Effector CD4-positive, alpha-beta T cell (primary cell): ENCODE measurements at places on chromosomes 3 and 15.

DNA sequence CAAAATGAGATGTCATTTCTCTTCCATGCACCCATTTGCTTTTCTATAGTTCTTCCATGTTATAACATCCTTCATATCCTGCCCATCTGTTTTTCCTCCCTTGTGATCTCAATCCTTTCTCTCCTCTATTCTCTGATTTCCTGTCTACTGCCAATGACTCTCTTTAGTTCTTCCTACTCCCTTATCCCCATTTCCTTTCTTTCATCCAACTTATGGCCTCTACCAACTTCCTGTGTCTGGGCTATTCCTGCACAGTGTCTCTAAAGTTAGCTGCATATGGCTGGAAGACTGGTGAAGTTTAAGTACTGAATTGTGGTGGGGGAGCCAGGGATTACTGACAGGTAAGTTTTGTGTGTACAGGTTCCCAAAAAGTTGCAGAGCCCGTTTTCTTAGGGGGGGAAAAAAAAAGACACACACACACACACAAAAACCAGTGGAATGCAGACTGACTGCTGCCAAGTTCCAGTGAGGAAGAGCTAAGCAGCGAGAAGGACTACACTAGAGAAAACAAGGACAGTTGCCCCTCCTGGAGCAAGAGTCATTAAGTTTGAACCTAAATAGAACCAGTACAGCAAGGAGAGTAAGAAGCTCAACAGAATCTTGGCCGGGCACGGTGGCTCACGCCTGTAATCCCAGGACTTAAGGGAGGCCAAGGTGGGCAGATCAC, 28.8 kb downstream of the XRN1 start:
- no peak for DNase-seq

DNA sequence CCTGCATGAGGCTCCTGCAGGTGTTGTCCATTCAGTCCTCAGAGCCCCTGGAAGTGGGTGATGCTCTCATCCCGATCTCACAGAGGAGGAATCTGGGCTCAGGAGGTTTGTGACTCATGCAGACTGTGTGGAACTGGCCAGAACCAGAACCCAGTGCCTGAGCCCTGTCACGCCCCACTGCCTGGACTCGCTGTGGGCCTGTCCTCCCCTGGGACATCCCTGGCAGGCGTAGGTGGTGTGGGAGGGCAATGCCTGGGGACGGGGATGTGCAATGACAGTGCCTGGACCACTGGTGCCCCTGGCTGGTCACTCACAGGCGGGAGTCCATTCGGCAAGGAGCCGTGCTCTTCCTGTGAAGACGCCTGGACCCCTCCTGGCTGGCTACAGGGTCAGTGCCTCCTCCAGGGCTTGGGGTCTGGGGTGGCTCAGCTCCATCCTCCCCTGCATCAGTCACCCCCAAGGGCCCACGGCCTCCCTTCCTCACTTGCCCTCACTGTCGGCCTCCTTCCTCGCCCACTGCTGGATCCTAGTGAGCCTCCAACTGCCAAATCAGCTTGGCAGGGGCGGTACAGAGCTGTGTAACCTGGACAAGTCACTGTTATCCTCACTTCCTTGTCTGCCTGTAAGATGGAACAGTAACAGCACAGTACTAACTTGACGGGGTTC, 14.9 kb downstream of the PSTPIP1 start:
- no peak for DNase-seq

- DNase-seq, result no peak
Measured at GRCh38 chr3:196621611-196622010, 17.9 kb upstream of the NRROS start.

GRCh38 chr3:11555881-11556633, 87.7 kb downstream of the VGLL4 start:
- DNase-seq, result no peak

GRCh38 chr15:91284758-91285466, 184.9 kb downstream of the SV2B start:
- no peak for DNase-seq
